ENCODE measurements at places on chromosomes 5 and 9.

GRCh38 chr5:170757182-170757601 lies 26.3 kb upstream of the GABRP start:
- DNase-seq, result no peak

- no peak for DNase-seq
Observed at GRCh38 chr5:170985486-170985885, 123.7 kb downstream of the RANBP17 start.

GRCh38 chr9:76414661-76415060 lies 20.4 kb upstream of the RFK start:
- no peak for DNase-seq

DNA sequence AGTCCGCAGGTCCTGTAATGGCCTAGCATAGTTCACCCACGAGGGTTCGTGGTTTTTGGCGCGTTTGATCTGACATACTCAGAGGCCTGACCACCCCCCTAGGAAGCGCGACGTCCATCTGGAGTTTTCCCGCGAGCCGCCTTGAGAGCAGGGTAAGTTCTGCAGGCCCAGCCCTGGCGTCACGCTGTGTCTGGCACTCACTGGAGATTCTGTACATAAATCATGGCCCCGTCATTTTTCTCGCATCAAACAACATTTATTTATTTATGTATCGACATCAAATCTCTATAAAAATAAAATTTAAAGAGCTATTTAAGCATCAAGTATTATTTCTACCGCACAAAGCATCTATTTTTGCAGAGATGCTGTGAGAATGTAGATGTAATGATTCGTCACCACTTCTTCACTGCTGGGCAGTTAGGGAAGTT lies 437 bp upstream of the TRIM41 start:
- DNase-seq, result no peak

- DNase-seq, result no peak
Observed at GRCh38 chr9:89461265-89461664, 36.6 kb downstream of the SEMA4D start.

DNA sequence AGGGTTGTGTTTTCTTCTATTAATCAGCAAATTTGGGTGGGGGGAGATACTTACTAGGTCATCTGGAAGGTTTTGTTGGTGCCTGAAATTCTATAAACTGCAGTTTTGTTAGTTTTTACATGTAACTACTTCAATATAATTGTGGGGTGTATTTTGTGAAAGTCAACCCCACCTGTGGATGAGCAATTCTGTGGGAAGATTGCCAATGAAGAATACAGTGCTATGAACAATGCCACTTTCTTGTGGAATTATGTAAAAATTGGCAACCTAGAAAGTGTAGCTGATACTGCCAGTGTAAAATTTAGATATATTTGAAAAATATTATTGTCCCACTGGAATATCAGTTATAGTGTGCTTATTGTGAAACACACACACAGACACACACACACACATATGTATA lies 80.7 kb downstream of the VCAN start:
- no peak for DNase-seq

DNA sequence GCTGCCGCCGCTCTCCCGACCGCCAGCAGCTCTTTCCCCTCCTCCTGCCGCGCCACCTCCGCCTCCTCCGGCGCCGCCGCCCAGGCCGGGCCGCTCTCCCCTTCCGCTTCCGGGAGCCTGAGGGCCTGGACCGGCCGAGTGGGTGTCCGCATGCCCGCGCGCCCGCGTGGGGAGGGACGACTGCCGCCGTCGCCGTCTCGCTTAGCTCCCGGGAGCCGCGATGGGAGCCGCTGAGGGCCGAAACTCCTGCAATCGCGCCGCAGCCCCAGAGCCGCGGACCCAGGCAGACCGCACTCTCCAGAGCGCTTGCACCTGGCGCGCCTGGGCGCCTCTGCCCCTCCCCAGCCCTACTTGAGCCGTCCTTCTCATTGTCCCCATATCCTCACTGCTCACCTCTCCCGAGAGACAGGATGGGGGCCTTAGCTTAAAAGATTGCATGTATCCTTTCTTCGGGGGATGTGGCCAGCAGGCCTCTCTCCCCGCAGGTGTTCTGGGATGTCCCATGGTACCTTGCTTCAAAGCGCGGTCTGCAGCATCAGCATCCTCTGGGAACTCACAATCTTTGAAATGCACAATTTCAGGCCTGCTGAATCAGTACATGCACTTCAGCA lies at the start of gene ZDHHC21:
Gene ZDHHC21, minus strand, starts transcription at position 182 of the 611 bp plus-strand sequence. CDS start 19,092 bp downstream, outside the sequence.
- peak; percentile 48 for DNase-seq

DNA sequence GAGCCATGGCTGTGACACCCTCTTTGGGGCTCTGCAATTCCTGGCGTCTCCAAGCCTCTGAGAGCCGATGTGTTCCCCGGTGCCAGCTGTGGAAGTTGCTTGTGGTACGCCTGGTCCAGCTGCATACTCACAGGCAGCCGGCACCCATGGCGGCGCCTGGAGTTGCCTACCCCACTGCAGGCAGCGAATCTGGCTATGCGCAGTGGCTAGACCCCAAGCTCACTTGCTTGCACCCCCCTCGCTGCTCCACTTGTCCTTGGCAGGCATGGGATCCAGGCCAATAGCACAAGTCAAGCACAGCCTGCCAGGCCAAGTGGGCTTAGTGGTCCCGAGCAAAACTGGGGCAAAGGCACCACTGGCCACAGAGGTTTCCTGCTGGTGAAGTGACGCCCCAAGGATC lies 24.7 kb upstream of the GABRA6 start:
- DNase-seq, result no peak

DNA sequence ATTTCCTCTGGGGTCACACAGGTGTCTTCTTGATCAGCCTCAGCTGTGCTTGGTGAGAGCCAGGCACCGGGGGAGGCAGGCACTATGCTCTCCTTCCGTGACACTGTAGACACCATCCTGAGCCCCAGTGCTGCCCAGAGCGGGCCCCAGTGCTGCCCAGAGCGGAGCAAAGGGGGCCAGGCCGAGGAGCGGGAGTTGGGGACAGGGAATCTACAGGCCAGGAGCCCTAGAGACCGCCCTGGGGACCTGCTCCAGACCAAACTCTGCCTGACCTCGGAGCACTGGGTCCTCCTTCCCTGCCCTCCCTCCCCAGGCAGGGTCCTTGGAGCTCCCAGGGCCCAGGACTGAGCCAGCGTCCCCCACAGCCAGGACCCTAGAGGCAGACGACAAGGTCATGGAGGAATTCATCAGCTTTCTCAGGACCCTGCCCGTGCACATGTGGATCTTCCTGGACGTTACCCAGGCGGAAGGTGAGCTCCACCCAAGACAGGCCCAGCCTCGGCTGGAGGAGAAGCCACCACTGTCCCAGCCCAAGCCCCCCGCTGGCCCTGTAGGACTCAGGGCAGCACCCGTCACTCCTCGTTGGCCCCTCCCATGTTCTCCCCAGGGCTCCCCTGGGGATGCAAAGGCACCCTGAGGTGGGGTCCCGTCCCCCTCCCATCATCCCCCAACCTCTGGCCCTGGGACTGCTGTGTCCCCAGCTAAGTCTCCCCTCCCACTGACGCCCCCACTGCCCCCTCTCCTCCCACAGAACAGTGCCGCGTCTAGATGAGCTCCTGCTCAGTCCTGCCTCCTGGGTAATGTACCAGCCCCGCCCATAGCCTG lies 30.2 kb downstream of the PAEP start:
- DNase-seq, result no peak

DNA sequence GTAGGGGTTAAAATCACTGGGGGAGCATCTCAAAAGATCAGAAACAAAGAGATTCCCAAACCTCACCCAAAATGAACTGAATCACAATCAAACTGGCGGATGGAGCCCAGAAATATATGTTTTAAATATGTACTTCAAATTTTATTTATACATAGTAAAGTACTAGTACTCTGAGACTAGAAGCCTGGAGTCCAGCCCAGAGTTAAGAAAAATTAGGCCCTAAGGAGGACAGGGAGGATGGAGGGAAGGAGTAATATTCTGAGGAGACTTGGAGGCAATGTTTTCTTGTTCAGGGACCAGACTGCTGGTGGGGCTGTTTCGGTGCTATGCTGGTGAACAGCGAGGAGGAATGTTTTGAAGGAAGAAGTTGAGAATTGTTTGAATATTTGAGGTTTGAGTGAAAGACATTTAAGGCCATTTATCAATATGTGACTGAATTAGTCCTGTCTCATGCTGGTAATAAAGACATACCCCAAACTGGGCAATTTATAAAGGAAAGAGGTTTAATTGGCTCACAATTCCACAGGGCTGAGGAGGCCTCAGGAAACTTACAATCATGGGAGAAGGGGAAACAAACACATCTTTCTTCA lies 552.4 kb upstream of the DAB2 start:
- DNase-seq, result no peak

DNA sequence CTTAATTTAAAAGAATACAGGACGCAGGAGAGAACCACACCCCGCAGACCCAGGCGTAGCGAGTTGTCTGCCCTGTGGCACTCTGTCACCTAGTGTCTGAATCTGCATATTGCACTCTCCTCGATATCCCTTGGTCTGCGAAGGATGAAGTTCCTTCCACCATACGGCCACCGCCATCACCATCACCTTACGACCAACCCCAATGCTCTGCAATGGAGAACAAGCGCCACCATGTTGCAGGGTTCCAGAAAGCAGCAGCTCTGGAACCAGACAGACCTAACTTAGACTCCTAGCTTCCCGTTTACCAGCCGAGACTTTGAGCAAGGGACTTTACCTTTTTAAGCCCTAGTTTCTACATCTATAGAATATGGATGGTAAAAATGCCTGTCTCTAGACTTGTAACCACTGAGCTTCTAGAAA lies 77.4 kb upstream of the DMRT1 start:
- peak; percentile 33 for DNase-seq

- DNase-seq, result no peak
Observed at GRCh38 chr5:158010831-158011230, 151.9 kb upstream of the CLINT1 start.

DNA sequence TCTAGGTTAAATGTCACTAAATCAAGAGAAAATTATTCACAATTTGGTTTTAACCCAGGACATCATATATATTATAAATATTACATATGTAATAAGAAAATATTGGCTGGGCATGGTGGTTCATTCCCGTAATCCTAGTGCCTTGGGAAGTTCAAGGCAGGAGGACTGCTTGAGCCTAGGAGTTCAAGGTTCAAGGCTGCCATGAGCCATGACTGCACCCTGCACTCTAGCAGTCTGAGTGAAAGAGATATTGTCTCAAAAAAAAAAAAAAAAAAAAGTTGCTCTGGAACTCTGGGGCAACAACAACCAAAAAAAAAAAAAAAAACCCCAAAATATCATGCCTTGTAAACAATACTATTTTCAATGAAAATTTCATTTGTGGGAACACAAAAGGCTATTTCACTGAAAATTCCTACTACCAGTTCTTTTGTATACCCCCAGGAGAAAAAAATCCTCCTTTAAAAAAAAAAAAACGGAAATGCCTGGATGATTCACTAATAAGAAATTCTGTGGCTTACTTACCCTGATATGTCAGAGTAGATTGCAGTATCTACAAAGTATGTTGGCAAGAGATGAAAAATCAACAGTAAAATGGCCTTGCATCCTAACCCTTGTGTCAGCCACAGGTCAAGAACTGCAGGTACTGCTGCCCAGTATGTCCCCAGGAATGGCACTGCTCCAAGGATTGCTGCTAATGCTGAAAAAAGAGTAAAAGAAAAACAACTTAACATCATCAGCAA lies 22.6 kb upstream of the CTNNAL1 start:
- DNase-seq, result no peak

GRCh38 chr9:84121991-84122523 lies 141.5 kb downstream of the RMI1 start:
- DNase-seq, result no peak

DNA sequence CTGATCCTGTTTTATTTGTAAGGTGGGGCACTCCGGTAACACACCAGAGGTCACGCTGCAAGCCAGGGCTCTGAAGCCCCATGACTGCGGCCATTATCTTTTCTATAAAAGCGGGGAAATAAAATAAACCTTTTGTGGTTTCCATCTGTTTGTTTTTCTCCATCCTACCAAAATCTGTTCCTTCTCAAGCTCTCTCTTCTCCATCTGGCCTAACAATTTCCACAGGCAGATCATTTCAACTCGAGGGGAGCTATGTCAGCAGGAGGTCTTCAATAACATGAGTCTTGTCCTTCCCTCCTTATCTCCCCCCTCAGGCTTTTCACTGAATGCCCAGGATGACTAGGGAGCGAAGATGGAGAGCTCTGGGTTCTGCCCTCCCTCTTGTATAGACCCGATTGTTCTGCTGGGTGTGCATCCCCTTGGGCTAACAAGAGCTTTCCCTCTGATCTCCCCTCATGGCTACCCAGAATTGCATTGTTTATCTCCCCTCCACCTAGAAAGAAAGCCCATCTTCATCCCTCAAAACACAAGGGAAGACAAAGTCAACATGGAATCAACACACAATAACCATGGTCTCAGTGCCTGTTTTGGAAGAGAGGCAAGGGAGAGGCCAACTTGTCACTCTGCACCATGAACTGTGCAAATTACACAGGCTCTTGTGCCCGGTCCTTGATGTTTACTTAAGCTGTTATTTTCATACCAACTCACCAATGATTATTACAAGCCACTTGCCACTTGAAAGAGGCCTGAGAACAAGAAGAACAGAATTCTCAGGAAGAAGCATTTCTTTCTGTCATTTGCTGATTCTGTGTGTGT lies 187.8 kb downstream of the FANCC start:
- no peak for DNase-seq

DNA sequence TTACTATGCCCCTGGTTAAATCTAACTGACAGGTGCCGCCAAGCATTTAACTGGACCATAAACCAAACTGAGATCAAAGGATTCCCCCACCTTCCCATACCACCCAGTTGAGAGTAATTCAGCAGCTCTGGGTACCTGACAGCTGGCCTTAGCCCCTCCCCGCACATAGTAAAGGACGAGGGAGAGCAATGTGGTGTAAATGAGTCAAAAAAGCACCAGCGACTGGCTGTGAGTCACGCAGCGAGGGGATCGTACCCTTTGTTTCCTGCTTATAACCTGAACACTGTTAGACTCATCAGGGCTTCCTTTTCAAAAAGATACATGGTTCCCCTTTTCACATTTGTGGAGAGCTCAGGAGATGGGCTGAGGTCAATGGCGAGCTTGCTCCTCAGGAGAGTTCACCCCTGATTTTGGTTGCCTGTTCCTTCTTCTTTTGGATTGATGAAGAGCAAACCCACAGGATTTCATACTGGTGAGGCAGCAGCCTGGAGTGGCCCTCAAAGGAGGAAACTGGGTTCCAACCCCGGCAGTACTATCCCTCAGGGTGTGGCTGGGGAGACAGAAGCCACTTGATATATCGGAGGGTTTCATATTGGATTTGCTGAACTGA lies 71.5 kb downstream of the ANKRD33B start:
- DNase-seq, result peak; percentile 41

DNA sequence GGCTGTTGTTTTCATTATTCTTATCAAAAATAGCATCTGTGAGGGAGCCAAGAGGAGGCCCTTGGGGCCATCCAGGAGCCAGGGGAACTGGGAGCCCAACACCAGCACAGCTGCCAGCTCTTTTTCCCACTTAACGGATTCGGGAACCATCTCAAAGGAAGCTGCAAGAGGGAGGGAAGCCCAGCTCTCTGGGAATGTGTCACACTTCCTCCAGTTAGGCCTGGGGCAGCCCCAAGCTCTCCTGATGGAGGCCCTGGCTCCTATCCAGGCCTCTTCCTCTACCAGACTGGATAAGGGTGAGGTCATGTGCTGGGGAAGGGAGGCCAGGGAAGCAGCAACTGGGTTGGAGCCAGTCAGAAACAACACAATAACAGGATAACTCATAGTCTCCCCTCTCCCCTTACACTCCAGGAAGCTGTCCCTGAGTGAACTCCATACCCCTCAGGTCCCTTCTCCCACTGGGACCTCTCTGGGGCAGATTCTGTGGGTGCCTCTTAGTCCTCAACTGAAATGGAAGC lies 12.7 kb downstream of the CSF2 start:
- DNase-seq, result no peak

- no peak for DNase-seq
Observed at GRCh38 chr5:143771602-143772001, 40.4 kb upstream of the HMHB1 start.

GRCh38 chr5:39203275-39203922 lies 16.0 kb downstream of the FYB1 start:
- DNase-seq, result no peak

All from CD4-positive, alpha-beta T cell treated with Interleukin-1 beta for 1 hour (primary cell).